ENCODE measurements at places on chromosomes 2 and 18. TPM values are rescaled to one million over a fixed set of nuclear protein-coding genes. Genes with fewer than 3 reads are reported as not detected.

NT5DC4 gene
- polyA plus RNA-seq = not detected

DNA sequence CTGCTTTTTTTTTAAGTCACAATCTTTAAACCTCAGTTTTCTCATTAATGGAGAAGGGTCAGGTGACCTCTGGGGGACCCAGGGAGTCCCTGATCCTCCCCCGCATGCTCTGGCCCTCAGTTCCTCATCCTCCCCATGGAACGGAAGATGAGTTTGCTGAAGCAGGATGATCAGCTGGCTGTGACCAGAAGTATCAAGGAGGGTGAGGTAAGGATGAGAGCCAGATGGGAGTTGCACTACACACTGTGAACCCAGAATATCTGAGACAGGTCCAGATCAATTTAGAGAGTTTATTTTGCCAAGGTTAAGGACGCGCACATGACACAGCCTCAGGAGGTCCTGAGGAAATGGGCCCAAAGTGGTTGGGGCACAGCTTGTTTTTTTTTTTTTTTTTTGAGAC lies 3.8 kb downstream of the CATIP start:
- DNase-seq = no peak

DNA sequence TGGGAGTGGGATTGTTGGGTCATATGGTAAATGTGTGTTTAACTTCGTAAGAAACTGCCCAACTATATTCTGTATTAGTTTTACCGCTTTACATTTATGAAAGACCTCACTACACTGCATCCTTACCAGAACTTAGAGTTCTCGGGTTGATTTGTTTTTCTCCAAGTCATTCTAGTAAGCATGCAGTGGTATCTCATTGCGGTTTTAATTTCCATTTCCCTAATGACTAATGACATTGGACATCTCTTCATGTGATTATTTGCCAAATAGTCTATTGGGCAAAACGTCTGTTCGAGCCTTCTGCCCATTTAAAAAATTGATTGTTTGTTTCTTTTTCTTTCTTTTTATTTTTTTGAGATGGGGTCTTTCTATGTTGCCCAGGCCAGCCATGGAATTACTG lies 6.8 kb downstream of the FBLN7 start:
- no peak for DNase-seq

VWC2L gene
- polyA plus RNA-seq = 0.07 TPM

Measured in right renal cortex interstitium (tissue), 3 donors.